ENCODE measurements at places on chromosomes 3 and 15.
A peak's percentile ranks its signal among the peaks of the same experiment; 100 is the strongest.

GRCh38 chr15:52020221-52021085, 1.4 kb downstream of the MAPK6 start:
- no peak for DNase-seq

DNA sequence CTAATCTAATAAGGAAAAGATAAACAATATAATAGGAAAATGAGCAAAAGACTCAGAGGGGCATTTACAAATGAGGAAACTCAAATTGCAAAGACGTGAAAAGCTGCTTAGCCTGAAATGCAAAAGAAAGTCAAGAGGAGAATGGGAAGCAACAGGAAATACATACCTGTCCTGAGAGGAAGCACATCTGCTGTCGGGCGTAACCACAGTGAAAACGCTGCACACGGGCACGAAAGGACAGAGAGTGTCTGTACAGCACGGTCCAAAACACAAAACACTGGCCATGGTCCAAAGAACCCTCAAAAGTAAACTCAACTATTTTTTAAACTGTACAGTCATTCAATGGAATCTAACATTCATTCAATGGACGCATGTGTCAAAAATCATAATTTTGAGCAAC, 100.6 kb downstream of the CHSY1 start:
- DNase-seq: no peak

DNA sequence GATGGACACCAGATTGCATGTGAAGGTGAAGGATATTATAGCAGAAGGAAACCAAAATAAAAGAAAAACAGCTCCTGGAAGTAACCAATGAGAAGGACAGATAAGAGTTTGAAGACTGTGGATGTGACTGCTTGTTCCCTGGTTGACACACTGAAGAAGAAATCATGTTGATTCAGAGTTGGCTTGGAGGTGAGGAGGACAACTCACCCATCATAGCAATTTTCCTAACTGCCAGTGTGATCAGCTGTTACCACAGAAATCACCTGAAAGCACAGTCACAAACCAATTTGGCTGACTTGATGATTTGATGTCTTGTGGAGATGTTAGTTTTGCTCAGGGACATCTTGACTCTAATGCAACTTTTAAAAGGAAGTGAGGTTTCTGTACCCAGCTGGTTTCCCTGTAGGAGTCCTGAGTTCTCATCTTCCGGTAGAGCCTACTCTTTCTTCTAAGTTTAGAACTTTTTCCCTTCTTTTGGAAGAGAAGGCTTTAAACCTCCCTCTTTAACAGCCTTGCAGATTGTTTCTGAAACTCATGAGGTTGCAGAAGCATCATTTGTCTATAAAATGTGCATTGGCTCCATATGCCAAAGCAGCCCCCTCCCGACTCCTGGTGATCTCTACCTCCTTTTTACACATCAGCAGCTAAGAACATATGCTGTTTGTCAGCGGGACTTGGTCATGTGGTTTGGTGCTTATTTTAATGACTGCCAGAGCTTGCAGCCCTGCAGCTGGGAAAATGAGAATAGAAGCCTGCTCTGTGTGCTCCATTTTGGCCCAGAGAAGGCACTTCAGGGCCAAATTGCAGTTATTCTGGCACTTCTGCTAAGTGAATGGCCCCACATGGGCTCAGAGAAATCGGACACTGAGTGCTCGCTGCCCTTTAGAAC, 10.3 kb downstream of the ATG7 start:
- no peak for DNase-seq

DNA sequence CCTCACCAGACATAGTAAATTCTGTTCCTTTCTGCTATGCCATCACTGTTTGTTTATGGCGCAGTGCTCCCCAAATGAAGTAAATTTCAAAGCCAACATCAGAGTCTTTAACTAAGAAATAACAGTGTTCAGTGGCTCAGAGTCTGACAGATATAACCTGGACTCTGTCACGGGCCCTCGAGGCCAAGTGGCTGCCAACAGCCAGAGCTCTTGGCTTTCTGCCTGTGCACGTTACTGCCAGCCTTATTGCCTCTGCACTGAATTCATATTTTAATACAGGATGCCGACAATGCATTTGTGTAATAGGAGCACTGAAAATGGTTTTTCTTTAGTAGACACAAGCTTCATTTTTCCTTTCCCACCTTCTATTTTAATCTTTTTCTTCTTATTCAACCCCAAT, 219.9 kb downstream of the NLGN1 start:
- no peak for DNase-seq

GRCh38 chr3:95082191-95082590, 1019.3 kb downstream of the NSUN3 start:
- DNase-seq: no peak

- no peak for DNase-seq
Observed at GRCh38 chr3:60512506-60512905, 738.7 kb downstream of the FHIT start.

- DNase-seq: peak; percentile 79
Observed at GRCh38 chr15:69074001-69074842, 59.7 kb downstream of the NOX5 start.

DNA sequence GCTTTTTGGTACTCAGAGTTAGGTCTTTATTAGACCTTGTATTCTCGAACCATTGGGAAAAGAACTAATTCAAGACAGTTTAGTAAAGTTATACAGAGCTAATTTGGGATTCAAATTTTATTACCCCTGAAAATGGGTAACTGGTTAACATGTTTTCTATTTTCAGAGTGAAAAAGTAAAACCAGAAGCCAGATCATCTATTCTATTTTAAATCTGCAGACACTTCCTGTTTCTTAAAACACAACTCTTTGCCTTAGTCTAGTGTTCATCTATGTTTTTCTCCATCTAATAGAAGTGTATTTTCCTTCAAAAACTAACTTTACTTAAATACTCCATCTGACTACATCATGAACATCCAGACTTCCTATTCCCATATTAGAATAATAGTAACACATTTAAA, 113.4 kb downstream of the CCNL1 start:
- no peak for DNase-seq

DNA sequence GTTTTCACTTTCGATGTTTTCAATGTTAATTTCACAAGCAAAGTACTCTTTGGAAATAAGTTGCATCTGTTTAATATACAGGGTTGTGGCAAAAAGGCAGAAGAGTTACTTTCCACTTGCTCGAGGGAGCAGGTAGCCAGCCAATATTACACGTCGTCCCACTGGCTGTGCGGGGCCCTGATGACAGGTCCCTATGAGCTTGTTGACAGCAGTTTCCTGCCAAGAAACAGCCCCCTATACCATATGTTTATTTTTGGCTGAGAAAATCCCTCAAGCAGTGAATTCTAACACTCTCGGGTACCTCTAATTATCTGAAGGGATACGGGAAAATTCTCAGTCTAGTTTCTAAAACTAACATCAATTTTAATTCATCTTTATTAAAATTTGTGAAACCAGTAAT, 116.8 kb upstream of the SGO1 start:
- DNase-seq: no peak

- DNase-seq: no peak
Observed at GRCh38 chr15:38242055-38242454, 10.6 kb upstream of the SPRED1 start.

GRCh38 chr3:142878649-142879300, 10.1 kb downstream of the PCOLCE2 start:
- DNase-seq: no peak

- DNase-seq: peak; percentile 50
Observed at GRCh38 chr3:124837730-124838186, 49.4 kb downstream of the ITGB5 start.

Data from neural progenitor cell (in vitro differentiated cells).